ENCODE measurements at places on chromosomes 6 and 20.
A peak's percentile ranks its signal among the peaks of the same experiment; 100 is the strongest.

DNA sequence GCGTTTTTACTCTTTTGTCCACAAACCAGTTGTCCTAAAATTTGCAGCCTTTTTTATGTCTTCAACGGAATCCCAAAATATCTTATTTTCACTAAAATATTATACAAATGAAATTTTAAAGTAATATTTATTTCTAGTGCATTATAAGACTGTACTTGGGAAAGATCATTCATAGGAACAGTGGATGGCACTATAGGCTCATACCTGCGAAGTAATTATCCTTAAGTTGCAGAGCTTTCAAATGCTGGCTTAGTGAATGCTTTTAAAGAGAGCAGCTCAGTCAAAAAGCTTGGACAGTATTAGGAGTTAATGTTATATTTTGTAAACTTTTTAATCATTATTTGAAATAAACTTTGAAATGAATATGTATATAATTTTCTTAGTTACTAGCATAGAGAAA, 254.9 kb downstream of the CDKAL1 start:
- no peak for DNase-seq

- no peak for DNase-seq
Measured at GRCh38 chr6:39882531-39882899, 51.7 kb downstream of the MOCS1 start.

DNA sequence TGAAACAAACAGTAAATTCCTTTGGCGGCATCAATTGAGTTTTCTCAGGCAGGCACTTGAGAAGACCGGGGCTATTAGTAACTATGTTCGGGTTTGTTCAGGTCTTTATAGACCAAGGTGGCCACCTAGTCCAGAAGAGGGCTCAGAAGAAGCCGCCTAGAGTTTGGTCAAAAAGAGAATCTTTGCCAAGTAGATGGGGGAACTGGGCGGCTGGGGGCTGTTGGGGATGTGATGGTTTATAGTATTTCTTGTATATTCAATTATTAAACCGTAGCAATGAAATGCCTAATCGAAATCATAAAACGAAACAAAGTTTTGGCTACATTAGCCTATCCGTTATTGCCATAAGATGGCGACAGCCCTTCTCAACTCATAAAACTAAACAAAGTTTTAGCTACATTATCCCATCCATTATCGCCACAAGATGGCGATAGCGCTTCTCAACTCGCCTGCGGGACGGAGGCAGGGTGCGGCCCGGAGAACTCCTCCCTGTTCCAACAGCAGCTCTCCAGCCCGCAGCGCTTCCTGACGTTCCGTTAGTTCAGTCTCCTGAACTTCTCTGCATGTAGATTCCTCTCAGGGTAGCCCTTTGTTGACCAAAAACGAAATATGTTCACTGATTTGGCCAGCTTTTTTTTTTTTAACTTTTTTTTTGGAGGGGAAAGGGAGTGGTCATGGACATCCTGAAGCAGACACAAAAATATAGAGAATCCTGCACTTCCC, 120.5 kb upstream of the PRSS16 start:
- DNase-seq = peak; percentile 26

DNA sequence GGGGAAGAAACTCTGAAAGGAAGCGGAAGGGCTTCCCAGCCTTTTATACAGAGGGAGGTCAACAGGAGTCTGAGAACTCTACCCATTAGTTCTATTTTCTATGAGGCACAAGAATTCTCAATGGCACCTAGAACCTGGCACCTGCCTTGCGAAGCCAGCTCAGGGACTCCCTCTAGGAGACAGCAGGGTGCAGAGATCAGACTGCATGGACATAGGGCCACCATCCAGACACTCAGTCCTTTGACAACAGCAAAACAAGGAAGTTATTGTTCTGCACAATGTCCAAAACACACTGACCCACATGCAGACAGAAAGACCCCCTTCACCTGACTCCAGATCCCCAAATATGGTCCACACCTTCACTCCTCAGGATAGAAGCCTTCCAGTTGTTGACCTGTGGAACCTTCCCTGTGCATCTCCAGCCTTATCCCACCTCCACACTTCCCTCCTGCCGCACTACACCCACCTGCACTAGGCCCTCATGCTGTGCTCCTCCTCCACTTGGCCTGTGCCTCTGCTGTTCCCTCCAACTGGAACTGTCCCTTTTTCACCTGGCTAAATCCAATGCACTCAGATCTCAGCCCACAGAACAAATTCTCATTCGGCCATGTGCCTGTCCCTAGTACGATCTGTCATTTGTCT, 27.8 kb downstream of the ACSS1 start:
- no peak for DNase-seq

DNA sequence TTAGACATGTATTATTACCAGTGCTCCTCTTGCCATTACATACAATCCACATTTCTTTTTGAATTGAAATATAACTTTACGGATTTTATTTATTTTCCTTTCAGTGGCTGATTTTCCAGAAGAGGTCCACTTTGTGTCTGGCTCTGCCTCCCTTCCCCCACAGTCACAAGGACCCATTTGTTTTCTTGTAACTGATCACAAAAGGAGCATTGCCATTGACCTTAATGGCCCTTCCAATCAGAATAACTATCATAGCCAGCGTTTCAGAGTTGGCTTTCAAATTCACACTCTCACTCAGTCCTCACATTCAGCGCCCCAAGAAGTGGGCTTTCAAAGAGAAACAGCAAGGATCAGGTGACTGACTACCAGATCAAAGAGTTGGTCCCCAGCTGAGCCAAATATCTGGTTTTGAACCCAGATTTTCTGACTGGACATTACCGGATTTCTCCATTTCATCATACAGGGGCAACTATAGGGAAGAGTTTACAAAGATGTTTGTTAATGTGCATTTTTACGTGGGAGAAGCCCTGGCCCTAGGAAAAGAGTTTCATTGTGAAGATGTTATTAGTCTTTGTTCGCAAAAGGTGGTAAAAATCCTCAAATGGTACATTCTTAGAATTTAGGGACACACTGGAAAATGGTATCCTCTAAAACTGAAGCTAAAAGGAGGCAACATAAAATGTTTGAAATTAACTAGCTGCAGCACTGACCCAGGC, 2.0 kb upstream of the SLC22A23 start:
- no peak for DNase-seq

DNA sequence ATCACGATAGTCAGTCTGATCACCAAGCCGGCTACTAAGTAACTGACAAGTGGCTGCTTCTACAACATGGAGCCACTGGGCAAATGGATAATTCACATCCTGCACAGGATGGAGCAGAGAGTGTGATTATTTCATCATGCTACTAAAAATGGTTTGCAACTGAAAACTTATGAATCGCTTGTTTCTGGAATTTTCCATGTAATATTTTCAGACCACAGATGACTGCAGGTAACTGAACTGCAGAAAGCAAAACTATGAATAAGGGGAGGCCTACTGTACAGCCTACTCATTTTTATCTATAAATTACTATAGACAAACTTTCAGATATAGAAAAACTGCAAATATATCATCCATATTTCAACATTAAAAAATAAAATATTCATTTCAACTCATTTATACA, 91.5 kb downstream of the EPB41L2 start:
- DNase-seq = no peak

DNA sequence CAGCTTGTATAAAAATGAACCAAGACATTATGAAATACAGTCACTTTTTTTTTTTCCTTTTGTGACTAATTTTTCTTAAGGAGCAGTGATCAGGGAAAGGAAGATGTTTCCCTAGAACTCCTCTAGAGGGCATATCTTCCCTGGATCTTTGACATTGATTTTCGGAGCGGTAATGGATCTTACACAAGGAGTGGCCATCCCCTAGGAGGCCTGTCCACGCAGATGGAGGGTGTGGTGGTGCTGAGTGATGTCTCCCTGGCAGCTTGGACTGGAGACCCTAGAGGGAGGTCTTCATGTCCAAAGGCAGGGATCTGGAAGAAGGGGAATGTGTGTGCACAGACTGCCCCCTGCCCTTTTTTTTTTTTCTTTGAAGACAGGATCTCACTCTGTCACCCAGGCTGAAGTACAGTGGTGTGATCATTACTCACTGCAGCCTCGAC, 7.0 kb upstream of the KIFC1 start:
- peak; percentile 49 for DNase-seq

GRCh38 chr6:150342126-150342525, 26.7 kb upstream of the IYD start:
- no peak for DNase-seq

DNA sequence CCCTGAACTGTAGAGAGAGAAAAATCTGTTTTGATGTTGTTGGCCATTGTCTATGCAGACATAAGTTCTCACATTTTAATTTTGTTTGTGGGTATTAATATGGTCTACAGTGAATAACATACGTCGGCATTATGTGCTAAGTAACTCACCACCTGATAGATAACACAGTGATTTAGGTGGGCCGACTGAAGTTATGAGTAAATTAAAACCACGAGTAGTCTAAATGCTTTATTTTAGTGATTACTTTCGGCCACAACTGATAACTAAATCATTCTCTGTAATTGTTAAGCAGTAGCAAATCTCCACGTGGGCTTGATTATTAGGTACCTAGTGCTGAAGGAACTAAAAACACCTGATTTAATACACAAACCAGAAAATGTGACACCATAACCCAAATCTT, 1.1 kb downstream of the DOP1A start:
- no peak for DNase-seq

DNA sequence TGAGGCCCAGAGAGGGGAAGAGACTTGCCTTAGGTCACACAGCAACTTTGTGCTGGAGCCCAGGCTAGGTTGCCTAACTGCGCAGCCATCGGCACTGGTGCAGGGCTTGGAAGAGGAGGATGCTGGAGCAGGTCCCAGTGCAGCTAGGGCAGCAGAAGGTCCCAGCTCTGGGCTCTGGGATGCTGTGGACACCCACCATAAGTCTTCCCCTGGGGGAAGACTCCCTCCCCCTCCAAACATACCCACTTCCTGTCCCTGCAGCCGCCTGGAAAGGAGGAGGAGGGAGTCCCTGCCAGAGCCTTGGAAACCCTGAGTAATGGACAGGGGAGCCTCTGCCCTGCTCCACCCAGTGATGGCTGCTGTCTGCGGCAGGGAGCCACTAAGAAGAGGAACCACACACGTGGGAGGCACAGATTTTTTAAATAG, 93.6 kb downstream of the NCR2 start:
- no peak for DNase-seq

DNA sequence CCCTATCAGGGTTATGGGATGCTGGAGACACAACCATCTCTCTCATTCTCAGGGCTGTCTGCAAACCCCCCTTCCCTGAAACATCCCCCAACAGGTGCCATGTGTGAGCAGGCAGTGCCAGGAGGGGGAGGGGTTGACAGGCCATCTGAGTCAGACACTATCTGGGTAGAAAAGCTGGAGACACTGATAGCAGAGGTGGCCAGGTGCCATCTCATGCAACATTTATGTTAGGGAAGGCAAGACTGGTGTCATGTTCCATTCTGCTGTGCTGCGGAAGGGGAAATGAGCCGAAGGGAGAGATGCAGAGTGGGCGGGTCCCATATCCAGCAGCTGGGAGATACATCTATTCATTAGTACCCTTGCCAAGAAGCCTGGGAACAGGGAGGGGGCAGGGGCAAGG, 3.5 kb downstream of the LHFPL5 start:
- no peak for DNase-seq

- DNase-seq = no peak
Measured at GRCh38 chr6:52157301-52157941, 28.8 kb upstream of the IL17A start.

DNA sequence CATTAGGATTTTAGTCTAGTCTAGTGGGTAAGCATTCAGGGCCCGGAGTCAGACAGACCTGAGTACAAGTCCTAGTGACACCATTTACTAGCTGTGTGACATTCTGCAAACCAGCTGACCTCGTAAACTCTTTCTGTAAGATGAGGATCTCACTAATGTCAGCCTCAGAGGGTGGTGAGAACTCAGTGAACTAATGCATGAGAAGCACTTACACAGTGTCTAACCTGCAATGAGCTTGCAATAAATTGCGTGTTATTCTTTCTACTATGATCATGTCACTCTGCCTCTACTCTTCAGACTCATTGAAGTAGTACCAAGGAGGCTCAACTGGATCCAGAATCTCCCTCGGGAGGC, 41.1 kb upstream of the ZNF831 start:
- DNase-seq = no peak

DNA sequence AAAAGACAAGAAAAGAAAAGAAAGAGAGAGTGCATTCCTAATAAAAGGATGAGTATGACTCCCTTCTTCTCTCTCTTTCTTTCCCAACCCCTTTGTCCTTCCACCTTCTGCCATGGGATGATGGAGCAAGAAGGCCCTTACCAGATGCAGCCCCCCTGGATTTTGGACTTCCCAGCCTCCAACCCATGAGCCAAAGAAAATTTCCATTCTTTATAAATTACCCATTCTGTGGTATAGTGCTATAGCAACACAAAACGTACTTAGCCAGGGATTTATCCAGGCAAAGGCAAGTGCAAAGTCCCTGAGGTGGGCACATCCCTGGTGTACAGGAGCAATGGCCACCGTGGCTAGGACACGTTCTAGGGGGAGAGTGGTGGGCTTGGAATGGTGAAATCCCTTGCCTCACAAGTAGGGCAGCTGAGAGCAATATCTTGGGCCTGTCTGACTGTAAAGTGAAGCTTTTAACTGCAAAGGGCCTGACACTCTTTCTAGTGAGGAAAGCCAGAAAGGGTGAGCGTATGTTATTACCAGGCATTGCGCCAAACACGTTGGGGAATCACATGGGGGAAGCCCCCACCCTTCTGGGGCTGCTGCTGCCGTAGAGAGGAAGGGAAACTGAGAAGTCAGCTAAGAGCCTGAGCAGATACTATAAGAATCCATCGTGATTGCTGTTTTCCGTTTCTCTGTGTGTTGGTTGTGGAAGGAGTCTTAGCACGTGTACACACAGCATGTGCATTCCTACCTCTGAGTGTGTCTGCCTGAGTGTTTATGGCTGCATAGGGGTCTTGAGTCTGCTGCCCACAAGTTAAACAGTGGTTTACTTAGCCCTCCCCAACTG, 50.7 kb upstream of the SIRPA start:
- DNase-seq = no peak

DNA sequence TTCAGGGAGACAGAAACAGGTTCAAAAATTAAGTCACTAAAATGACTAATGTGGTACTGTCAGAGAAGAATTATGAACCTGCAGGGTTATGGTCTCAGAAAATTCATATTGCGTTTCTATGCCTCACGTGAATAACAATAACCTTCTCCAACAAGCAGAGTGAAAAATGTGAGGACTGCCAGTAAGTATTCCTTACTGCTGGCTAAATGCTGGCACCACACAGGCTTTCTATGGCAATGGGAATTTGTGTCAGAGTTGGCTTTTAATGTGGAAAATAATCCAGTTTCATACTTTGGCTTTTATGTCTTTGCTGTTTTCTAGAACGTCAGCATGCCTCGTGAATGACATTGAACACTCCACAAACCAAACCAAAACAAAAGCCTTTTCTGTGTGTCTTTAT, 656.0 kb downstream of the KIF16B start:
- no peak for DNase-seq

DNA sequence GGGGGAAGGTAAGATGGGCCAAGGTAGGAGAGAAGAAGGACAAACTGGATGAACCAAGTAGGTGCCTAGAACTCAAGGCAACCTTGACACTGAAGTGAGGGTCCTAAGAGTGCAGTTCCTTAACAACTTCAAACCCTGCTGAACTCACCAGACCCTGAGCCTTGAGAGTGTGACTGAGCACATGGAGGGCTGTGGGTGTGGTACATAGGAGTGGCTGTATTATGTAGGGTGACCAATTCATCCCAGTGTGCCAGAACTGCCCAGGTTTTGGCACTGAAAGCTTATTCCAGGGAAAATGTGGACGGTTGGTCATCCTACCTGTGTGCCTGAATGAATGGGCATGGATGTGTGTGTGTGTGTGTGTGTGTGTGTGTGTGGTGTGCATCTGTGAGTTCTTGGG, 281.8 kb downstream of the DHX35 start:
- no peak for DNase-seq

- no peak for DNase-seq
Measured at GRCh38 chr20:52103335-52103912, 88.2 kb downstream of the ZFP64 start.

- no peak for DNase-seq
Measured at GRCh38 chr6:61867635-61868034, 418.4 kb downstream of the KHDRBS2 start.

Data from 8988T (cell line).